NCI-H1436 treated with DMSO at 0.1 percent for 48 hours (cell line): ENCODE measurements at places on chromosomes 6 and 20.

DNA sequence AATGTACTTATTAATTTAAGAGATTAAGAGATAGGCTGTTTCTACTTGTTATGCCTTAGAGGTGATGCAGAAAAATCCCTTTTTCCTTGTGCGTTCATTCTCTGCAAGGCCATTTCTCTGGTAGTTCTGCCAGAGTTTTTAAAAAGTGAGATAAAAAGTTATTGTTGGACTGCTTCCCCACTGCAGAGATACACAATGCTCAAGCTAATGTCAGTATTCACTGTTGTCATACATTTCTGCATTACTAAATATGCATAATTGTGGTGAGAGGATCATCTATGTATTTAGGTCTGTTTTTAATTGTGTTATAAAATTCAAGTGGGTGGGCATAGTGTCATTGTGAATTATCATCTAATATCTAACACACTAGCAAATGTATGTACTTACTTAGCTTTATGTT lies 600.4 kb downstream of the HTR1B start:
- DNase-seq = no peak

GRCh38 chr6:157699777-157700636 lies 123.0 kb upstream of the SNX9 start:
- no peak for DNase-seq

GRCh38 chr6:140909156-140909555 lies 1223.6 kb upstream of the GJE1 start:
- no peak for DNase-seq

GRCh38 chr6:111358454-111358853 lies 124.6 kb downstream of the REV3L start:
- DNase-seq = no peak

DNA sequence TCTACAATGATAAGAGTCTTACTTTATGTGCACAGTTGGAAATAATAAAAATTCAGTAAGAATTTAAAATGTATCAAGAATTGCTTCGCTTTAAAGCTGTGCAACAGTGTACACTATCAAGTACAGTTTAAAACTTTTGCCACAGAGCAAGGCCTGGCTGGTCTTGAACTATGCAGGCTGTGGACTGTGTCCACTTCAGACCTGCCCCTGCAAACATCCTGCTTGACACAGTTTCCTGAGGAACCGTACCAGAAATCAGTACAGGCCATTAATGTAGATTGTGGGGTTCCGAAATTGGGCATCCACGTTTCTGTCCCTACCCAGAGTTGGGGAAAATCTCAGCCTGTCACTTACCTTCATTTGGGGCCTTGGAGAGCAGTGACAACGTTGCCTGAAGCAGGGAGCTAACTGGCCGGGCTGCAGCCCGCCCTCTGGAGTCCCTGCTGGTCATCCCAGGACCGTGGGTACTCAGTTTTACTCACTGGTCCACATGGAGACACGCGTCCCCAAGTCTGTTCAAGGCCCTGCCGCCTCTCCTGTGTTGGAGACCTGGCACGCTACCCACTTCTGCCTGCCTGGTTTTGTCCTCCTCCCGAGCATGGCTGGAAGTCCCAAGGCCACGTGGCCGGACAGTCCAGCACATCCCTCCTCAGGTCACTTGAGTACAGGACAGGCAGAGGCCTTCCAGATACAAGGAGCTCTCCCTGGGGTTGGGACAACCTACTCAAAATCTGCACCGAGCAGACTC lies 8.4 kb downstream of the NINL start:
- DNase-seq = no peak

DNA sequence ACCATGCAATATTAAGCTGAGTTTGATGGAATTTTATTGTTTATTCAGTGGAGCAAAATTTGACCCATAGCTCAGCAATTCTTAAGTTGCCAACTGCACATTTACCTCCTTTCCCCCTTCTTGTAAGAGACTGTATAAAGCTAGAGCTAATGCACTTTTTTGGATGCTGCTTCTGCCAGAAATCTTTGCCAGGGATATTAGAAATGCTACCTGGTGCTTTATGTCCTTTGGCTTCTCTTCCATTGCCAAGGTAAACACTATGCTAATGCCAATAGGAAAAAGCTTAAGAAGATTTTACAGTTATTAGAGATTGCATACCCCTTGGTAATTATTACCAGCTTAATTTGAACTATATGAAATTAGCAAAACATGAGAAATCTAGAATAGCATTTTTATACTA lies 79.0 kb upstream of the OGFRL1 start:
- DNase-seq = no peak

DNA sequence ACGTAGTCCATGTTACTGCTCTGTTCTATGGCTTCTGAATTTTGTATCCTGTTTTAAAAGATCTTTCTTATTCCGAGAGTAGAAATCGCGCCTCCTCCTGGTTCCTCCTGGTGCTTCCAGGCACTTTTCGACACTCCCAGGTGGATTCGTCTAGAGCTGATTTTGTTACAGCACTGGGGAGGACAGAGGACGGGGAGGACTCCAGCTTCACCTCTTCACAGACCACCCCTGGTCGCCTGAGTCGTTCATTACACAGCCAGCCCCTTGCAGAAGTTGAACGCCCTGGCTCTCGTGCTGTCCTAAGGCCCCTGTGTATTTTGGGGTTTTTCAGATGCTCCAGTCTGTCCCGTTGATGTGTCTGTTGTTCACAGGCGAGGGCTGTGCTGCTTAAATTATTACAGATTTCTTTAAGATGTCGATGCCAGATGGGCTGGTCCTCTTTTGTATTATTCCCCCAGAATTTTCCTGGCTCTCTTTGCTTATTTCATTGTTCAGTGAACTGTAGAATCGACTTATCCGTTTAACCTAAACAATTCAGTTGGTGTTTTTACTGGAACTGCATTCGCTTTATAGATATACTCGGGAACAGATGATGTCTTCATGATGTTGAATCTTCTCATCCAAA lies 30.5 kb downstream of the COL20A1 start:
- DNase-seq = no peak

DNA sequence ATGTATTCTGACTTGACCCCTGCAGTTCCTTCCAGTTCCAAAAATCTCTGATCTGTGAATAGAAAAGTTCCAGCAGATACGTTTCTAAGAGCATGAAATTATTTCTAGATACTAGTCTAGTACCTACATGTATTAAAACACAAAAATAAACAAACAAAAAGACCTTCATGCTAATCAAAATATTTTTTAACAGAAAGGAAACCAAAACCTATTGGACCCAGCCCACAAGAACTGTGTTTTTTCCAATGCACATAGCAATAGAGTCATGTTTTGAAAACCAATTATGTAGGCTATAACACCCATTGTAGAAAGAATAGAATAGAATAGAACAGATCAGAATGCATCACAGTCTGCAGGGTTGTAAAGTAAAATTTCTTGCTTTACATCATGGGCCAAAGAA lies 158.6 kb upstream of the TNFAIP3 start:
- no peak for DNase-seq

DNA sequence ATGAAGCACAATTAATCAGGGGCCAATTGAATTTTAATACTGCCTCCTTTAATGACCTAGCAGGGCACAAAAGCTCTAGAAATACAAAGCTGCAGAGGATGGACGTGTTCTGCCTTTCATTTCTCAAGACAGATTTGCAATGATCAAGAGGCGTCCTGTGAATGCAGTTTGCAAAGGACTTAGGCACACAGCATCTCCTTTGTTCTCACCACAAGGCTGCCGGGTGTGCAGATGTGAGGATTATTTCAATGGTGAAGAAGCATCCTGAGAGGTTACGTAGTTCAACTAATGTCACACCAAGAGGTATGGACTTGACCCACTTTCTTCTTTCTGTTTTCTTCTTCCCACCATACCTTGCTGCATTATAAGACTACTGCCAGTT lies 42.9 kb upstream of the SPTLC3 start:
- no peak for DNase-seq

DNA sequence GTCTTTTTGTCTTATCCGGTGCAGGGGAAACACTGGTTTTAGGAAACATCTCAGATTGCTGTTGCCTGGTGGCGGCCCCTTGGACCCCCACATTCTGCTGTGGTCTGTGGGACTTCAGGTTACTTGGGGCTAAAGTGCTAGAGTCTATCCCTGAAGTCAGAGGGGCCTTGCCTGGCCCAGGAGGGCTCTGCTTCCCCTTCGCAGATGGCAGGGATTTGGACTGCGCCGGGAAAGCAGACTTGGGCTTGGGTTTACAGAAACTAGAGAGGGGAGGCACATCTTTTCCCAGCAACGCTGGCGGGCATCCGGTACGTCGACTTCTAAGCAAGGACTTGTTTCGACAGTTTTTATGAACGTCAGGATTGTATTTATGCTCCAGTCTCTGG lies 17.5 kb downstream of the ZNF217 start:
- no peak for DNase-seq

DNA sequence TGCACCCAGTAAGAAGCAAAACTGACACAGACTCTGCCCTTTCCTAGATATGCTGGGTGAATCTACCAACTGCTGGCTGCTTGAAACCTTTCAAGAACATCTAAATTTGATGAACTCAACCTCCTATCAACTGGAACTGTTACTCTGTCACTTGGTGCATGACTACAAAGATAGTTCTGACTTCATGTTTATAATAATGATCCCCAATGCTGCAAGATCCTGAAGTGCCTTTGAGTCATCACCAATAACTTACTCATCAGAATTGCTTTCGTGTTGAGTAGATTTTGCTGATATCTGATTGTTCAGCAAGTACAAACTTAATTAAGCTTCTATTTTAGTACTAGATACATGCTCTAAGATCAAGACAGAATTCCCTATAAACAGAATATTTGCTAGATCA lies 100.2 kb upstream of the ARMC2 start:
- no peak for DNase-seq

DNA sequence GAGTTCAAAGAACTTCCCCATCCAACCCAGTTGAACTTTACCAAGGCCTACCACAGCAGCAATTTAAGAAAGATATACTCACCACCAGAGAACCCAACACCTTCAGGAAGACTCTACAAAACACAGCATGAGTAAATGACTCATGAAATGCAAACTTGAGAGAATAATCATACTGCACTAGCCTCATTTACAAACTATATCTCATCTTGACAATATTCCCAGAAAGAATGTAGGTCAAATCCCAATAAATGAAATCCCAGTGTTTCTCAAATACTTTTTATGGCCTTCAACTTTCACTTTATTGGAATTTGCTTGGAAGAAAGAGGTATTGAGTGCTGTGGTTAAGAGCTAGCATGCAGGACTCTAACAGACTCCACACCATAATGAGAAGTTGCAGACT lies 60.0 kb downstream of the FYN start:
- no peak for DNase-seq

- DNase-seq = no peak
Observed at GRCh38 chr6:2216794-2217383, 28.5 kb downstream of the GMDS start.

- DNase-seq = no peak
Observed at GRCh38 chr6:151592449-151593159, 98.8 kb downstream of the CCDC170 start.

- DNase-seq = no peak
Observed at GRCh38 chr6:80579391-80580023, 473.0 kb downstream of the BCKDHB start.

- DNase-seq = no peak
Observed at GRCh38 chr20:1010659-1011058, 8.5 kb upstream of the RSPO4 start.

- DNase-seq = no peak
Observed at GRCh38 chr20:24185791-24186190, 197.2 kb upstream of the GGTLC1 start.

DNA sequence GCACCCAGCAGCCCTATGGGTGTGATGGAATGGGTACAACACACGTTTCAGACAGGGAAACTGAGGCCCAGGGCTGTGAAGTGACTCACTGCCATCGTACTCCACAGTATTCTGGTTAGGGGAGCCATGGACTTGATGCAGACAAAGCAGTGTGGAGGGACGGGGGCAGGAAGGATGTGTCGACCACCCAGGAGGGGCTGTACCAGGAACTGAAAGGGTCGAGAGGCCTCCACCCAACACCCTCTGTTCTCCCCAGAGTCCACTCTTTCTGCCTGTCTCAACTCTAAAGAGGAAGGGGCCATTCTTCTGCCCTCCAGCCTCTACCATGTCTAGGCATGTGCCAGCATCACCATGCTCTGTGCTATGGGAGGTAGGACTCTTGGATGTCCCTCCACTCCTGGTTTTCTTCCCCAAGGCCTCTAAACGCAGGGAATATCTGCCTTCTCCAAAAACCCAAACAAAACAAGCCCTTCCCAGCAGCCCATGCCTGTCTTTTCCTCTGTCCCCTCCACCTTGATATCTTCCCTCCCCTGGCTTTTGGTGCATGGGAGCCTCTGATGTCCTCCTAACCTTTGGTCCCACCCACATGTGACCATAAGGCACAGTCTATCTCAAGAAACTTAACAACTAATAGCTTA lies 7.4 kb downstream of the SLC22A1 start:
- no peak for DNase-seq

- no peak for DNase-seq
Observed at GRCh38 chr20:51216850-51217249, 193.9 kb upstream of the KCNG1 start.

- DNase-seq = no peak
Observed at GRCh38 chr20:32343439-32343838, 14.7 kb upstream of the ASXL1 start.

DNA sequence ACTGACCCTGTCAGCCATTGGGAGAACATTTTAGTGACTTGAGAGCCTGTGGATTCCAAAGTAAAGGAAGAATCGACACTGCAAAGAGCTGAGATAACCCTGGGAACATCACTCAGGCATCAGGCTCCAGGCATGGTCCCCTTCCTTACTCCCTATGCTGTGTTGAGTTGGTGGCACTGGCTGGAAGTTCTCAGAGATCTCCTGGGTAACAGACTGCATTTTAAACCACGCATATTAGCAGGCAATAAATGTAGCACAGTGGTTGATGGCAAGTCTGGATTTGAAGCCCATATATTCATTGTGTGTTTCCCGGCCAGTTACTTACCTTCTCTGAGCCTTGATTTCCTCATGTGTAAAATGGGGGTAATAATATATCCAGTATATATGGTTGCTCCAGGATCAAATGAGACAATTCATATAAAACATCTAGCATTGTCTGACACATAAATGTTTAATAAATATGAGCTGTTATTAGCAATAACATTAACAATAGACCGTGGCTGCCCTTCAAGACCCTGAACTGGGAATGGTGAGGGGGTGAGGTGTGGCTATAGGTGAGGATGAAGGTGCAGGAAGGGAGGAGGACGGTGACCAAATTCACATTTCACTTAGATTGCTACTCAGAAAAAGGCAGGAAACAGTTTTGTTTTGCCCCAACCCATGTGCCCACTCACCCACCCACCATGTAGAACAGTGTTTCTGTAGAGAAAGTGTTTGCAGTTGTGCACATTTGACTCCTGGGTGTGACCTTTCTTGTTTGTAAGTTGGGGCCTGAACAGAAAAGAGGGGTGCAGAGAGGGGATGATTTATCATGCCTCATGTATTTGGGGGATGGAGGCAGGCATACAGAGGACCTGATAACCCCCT lies 2.1 kb downstream of the PLCG1 start:
- DNase-seq = no peak
